ENCODE measurements at places on chromosomes 13 and 19.
A peak's percentile ranks its signal among the peaks of the same experiment; 100 is the strongest.

DNA sequence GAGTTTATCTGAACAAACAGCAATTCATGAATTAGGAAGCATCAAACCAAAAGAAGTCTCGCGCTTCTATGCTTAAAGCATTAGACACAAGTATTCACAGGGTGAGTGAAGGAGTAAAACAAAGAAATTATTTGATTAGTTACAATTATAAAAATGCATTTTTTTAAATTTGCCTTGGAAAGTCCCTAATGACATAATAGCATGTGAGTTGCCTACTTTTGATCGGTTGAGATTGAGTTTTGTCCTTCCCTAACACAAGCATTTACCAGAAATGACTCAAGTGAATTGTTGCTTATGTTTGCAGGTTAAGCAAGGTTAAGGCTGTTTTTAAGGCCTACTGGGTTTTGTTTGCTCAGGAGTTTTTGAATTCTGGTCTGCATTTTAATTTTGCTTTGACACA lies 389 bp upstream of the ZNF649 start:
- no peak for DNase-seq

DNA sequence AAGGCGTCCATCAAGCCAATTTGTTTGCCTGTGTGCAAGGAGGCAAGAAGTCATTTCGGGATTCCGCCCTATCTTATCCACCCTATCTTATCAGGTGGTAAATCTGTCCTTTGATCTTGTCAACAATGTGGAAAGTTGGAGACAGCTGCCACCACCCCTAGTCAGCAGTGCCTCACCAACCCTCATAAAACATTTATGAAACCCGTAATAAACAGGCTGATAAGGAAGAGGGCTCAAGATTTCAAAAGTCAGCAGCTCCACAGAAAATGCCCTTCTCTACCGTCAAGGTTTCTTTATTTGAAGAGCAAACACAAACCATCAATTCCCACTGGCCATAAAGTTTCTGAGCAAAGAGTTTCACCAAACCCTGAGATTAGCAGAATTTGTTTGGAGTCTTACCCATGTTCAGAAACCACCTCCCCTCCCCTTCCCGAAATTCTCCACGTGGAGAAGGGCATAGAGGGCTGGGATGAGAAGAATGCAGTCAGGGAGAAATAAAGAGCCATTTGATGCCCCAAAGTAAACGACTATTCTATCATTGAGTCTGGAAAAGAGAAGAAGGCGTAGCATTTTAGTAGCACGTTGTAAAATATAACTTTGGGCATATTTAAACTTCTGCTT lies 196.0 kb upstream of the GPR12 start:
- DNase-seq: no peak

DNA sequence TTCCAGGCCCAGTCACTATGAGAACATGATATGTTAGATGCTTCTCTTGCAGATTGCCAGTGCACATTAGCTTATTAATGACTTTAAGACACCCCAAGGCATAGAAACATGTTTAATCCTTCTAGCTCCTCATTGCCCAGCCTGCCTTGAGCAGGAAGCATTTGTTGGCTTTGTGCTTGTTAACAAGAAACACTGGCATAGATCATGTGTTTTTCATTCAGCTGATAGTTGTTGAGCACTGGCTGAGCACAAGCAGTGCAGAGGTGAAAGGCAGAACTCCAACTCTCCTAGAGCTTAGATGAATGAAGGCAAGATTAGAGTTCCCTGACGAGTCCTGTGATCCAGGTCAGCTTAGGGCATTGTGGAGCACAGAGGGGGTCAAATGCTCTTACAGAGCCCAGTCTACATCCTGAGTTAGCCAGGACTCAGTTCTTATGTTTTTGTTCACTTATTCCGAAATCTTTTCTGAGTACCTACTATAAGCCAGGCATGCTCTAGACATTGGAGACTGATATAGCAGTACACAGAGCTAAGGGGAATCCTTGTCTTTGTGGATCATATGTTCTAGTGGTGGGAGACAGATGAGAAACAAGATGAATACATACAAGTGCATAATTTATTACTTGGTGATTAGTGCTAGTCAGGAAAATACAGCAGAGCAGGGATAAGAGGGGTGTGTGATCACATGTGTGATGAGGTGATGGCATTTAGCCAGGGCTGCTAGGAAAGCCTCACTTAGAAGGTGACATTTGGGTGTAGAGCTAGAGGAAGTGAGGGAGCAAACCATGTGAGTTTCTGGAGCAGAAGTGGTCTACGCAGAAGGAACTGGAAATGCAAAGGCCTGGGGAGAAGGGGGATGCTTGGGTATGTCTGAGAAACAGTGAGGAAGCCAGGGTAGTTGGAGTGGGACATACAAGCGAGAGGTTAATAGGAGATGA lies 101.2 kb downstream of the WASF3 start:
- DNase-seq: no peak

GRCh38 chr13:107480130-107480529 lies 735.2 kb downstream of the LIG4 start:
- DNase-seq: no peak

- peak; percentile 60 for DNase-seq
Measured at GRCh38 chr13:98537306-98537705, 39.6 kb downstream of the STK24 start.

- peak; percentile 96 for DNase-seq
Measured at GRCh38 chr19:49387936-49388372, at the start of gene KASH5. KASH5 (plus strand) TSS chr19:49388249; CDS start chr19:49390884, 2,635 bp downstream.

GRCh38 chr19:19636573-19637185 lies 6.8 kb downstream of the GMIP start:
- no peak for DNase-seq

GRCh38 chr19:29537181-29537580 lies 11.4 kb downstream of the VSTM2B start:
- DNase-seq: peak; percentile 17

- DNase-seq: no peak
Measured at GRCh38 chr19:6743066-6743465, 3.6 kb downstream of the TRIP10 start.

DNA sequence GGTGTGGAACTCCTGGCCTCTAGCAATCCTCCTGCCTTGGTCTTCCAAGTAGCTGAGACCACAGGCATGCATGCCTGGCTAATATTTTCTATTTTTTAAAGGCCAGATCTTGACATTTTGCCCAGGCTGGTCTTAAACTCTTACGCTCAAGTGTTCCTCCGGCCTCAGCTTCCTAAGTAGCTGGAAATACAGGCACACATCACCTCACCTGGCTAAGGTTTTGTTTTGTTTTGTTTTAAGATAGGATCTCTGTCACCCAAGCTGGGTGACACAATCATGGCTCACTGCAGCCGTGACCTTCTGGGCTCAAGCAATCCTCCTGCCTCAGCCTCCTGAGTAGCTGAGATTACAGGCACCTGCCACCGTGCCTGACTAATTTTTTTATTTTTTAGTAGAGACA lies 5.5 kb upstream of the RLN3 start:
- no peak for DNase-seq

DNA sequence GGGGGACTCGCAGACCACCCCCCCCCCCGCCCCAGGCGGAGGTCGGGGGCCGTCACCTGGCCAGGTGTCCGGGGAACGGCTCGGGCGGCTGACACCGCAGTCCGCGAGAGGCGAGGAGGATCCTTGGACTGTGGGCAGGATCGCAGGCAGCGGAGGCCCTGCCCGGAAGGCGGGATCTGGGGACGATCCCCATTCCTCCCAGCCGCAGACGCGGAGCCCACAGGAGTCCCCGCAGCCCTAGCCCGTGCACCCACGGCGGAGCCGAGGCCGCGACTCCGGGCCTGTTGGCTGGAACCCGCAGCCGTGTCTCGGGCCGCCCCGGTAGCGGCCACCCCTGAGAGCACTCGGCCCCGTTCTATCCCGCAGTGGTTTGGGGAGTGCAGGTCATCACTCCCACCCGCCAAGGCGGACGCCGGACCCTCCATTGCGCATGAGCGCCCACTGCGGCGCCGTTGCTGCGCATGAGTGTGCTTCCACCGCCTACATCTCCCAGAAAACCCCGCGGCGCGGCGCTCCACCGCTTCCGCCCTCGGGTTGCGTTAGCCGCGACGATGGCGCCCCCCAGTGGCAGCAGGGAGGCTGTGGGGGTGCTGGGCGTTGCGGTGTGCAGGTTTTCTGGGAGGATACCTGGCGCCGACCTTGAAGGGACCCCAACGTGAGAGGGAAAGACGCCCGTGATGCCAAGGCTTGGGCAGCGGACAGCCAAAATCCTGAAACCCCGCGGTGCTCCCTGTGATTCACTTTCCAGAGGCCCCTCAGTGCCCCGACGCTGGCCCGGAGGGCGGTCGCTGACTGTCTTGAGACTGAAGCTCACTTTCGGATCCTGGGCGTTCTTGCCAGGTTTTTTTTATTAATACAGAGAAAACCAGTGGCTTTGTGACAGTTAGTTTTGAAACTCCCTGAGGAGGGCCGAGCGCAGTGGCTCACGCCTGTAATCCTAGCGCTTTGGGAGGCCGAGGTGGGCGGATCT lies 4.4 kb upstream of the ZNF329 start:
- DNase-seq: peak; percentile 100

- no peak for DNase-seq
Measured at GRCh38 chr19:45494261-45494916, 2.5 kb downstream of the RTN2 start.

DNA sequence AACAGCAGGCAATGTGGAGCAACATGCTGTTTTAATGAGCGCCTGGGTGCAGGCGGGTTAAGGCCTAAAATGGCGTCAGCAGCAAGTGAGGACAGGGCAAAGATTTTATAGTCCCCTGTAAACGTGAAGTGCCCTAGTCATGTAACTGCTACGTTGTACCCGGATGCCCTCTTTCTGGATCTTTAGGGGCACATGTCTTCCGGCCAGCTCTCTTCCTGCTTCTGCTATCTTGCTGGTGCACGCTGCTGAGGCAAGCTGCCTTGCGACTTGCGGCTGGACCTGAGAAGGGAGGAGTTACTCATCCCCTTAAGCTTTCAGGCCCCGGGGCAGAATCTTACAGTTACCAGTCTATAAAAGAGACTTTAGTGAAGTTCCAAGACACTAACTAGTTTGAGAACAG lies 303.6 kb upstream of the DACH1 start:
- no peak for DNase-seq

GRCh38 chr13:41809962-41810361 lies 150.9 kb downstream of the VWA8 start:
- DNase-seq: no peak

DNA sequence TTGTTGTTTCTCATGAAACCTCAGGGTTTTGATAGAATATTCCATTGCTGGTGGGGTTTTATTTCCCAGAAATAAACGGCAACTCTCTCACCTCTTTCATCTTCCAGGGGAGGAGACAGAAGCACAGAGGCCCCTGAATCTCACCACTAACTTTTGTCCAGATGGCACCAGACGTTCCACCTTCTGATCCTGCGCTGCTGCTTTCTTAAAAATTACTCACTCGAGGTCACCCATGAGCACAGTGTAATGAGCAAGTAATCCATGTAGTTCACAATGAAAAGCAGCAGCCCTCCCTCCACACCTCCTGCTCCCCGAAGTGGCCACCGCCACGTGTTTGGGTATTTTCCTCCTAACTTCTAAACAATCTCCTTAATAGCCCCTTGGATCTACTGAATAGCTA lies 51.3 kb downstream of the TEX29 start:
- no peak for DNase-seq

DNA sequence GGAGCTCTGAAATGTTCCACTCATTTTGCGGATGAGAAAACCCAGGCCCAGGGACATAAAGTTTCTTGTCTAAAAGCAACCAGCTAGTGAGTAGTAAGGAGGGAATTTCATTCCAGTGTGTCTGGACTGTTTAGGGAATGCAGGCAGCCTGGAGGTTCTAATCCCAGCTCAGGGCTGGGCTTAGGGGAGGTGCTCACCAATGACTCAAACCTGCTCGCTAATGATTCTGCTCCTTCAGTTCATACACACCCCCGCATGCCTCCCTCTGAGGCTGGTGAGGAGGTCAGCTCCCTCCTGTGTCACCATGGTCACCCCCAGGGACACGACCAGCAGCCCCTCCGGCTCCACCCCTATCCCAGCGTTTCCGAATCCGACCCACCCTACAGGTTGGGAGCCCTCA lies 34.6 kb downstream of the CYP4F2 start:
- DNase-seq: no peak

- peak; percentile 90 for DNase-seq
Measured at GRCh38 chr19:18594096-18594823, 5.7 kb downstream of the REX1BD start.

DNA sequence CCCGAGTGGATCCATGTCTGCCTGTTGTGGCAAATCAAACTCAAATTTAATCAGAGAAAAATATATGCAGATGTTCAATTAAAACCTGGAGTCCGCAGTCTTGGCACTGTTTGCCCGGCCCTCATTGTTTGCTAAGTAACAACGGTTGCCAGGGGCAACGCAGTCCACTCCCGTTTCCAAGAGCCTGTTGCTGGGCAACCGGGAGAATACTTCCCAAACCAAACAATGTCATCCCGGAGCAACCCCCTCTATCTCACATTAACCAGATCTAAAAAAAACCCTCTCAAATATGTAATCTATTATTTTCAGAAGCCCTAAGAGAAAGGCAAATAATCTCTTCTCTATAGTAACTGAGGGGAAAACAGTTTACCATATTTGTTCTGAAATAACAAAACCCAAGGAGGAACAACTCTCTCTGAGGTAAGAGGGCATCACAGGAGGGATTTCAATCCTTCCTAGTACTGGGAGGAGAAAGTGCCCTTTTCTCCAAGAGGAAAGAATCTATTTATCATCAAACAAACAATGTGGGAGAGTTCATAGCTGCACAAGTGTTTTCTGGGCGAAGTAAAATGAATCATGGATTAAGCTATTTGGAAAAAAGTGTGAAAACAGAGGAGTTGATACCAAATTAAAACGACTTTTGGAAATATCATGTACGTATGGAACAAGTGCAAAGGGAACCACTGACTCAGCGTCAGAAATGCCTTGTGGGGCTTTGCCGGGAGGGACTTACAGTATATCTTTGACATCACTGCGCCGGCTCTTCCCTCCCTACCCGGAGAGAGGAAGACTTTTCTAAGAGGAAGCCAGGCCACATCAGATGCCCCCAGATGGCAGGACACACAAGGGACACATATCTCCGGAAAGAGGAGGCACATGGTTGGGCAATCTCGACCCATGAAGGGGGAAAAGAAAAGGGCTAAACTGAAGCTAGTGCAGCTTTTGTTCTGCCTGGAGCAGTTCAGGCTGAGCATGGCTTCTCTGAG lies 43.3 kb downstream of the RFX2 start:
- peak; percentile 75 for DNase-seq

- no peak for DNase-seq
Measured at GRCh38 chr13:52751196-52751595, 11.6 kb upstream of the CNMD start.

GRCh38 chr19:19033176-19033425 lies 216 bp downstream of the SUGP2 start:
- no peak for DNase-seq

DNA sequence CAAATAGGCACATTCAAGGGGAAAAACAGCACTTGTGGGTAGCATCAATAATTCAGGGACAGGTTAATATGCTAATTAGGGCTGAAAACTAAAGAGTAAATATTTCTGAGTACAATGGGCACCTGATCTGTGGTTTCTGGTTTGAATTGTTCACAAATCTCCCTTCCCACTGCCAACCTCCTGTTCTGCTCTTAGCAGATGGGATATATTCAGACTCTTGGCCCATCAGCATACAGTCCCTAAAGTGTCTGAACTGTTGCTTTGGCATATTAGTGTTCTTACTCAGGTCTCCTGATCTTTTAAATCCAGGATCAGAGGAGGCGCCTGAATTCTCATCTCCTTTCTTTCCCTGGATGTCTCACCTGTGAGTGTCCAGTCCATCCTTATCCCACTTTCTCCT lies 8.2 kb upstream of the LRCH1 start:
- DNase-seq: no peak

GRCh38 chr13:110201114-110201513 lies 105.8 kb downstream of the COL4A1 start:
- DNase-seq: no peak

GRCh38 chr13:41276824-41277223 lies 13.4 kb upstream of the MTRF1 start:
- DNase-seq: no peak

- no peak for DNase-seq
Measured at GRCh38 chr13:74444161-74444571, 310.0 kb upstream of the KLF12 start.

All from activated effector memory CD4-positive, alpha-beta T cell treated with anti-CD3 and anti-CD28 coated beads, Interleukin-2, amount 50 U/mL, for 16 hours (primary cell).